ENCODE measurements at places on chromosomes 7 and 10.

- no peak for DNase-seq
Observed at GRCh38 chr7:86664486-86664885, 20.8 kb downstream of the GRM3 start.

GRCh38 chr10:11783558-11783865 is 39.6 kb upstream of the PROSER2 start:
- DNase-seq, result no peak

DNA sequence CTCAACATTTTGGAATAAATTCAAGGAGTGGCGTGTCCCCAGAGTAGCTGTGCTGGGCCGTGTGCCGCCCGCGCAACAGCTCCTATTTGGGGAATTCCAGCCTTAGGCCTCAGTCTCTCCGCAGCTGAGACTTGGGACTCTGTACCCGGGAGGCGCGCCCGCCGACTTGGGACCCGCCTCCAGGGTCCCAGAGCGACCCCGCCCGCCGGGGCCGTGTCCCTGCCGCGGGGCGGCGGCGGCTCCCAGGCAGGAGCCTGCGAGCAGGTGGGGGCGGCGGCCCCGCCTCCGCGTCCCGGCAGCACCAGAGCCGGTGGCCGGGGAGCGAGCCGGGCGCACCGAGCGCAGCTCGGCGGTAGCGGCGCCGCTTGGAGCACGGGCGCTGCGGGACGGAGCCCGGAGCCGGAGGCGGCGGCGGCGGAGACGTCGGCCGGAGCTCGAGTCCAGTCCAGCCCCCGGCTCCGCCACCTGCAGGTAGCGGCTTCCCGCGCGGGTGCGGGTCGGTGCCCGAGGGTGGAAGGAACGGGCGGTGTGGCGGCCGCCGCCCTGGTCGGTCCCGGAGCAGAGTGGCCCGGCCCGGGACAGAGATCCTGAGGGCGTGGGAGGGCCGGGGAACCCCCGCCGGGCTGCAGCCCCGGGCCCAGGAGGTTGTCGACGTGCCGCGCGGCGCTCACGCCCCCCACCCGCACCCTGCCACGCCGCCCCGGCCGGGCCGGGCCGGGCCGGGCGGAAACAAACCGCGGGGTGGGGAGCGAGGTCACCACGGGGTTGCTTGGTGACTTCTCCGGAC is at the start of gene WIPF3:
TSS of gene WIPF3 (plus strand) at position 301 of the 787 bp plus-strand sequence. CDS start 28,217 bp downstream, outside the sequence.
- DNase-seq, result no peak

DNA sequence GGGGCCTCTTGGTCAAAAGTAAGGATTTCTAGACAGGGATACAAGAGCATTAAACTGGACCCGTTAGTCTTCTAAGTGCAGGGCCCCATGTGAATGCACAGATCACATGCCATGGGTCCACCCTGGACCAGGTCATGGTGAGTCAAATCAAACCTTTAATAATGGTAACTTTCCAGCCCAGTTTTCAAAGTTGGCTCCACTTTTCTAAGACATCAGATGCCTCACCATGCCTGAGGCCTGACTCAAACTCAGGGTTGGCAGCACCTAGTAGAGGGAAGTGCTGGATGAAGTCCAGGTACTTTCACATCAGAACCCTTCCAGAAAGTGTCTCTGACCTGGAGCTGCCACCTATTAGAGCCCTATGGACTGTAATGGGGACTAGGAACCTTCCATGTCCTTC is 9.7 kb upstream of the SMIM30 start:
- no peak for DNase-seq

DNA sequence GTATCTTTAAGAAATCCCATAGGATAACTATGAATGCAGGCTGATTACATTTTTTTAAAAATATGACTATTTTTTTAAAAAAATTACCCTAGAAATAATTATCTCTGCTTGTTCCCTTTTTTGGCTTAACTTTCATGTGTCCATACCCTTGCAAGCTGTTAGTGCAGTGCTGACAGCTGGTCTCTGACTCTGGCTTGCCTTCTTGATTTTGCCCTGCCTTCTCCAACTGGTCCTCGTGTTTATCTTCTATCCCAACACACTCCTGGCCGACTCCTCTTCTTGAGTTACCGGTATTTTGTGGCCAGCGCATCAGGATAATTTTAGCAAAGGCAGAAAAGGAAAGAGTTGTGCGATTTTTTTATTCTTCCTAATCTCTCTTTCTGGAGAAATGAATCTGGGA is 111.7 kb upstream of the STARD3NL start:
- no peak for DNase-seq

GRCh38 chr10:17910125-17910789 is 41.5 kb upstream of the SLC39A12 start:
- no peak for DNase-seq

DNA sequence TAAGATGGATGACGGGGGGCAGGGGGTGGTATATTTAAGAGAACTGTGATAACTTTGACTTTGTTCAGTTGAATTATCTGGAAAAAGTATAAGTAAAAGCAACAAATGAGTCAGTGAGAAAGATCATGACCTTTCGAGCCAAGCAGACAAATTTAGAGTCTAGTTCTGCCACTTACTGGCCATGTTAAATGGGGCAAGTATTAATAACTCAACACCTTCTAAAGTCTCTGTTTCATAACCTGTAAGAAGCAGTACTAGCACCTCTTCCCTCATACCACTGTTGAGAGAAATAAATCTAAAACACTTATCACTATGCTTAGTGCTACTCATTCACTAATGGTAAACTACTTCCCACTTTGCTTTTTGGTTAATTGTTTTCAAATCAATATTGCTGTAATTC is 604.4 kb upstream of the LRRN3 start:
- no peak for DNase-seq

- no peak for DNase-seq
Observed at GRCh38 chr7:121187676-121188075, 141.1 kb upstream of the WNT16 start.

- no peak for DNase-seq
Observed at GRCh38 chr10:61448091-61448490, 5.1 kb downstream of the TMEM26 start.

DNA sequence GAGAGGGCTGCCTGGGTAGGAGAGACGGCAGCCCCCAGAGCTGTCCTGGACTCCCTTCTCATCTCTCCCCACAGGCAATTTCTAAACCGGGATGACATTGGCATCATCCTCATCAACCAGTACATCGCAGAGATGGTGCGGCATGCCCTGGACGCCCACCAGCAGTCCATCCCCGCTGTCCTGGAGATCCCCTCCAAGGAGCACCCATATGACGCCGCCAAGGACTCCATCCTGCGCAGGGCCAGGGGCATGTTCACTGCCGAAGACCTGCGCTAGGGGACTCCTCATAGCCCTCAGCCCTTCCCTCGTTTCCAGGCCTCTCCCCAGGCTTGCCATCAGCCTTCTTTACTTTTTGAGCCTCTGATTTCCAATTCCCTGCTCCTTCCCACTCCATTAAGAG is 2.6 kb downstream of the ATP6V1F start:
- no peak for DNase-seq

- DNase-seq, result no peak
Observed at GRCh38 chr7:135753616-135754413, 5.2 kb upstream of the FAM180A start.

- DNase-seq, result no peak
Observed at GRCh38 chr7:26153241-26153822, 1.3 kb downstream of the NFE2L3 start.

DNA sequence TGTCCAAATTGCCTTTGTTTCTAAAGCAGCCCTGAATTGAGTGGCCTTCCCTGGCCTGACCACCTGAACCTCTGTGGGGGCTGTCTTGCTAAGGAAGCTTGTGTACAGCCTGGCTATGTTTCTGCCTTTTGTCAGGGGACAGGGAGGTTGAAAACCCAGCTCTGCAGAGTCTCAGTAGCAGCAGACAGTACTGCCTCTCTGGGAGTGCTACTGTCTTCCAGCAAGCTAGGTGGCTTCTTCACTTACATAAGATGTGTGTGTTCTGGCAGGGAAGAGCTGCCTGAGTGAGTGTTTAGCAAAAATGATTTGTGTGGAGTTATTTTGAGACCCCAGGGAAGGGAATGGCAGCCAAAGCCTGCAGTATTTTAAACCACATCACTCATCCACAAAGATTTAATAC is 57.4 kb downstream of the LRRC4 start:
- no peak for DNase-seq

DNA sequence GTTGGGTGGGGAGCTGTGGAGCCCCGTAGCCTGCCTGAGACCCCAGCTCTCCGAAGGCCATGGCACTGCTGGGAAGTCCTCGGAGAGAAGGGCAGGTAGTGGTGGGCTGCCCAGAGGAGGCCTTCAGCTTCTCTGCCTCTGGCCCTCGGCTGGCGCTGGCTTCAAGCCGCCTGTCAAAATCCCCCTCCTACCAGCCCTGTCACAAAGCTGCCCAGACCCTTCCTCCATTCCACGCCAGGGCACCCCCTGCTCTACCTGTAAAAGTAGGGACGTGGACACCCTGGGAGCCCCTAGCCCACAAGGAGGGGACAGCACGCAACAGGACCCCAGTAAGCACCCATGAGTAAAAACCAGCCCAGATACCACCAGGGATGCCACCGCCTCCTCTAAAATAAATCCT is 31.6 kb downstream of the MAD1L1 start:
- no peak for DNase-seq

DNA sequence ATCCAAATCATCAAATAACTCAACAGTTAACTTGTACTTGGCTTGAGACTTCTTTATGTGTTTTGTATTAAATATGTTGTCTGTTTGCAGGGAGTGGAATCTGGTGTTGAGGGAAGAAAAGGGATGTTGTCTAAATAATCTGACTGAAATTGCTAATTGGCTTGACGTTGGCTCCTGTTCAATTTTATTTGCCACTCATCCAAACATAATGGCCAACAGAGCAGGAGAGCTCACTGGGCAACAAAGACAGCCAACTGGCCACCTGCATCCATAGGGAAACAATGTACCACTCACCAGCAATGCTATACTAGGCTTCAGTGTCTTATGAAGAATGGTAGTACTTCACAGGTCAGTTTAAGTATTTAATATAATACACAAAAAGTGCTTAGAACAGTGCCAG is 80.5 kb downstream of the FAM13C start:
- no peak for DNase-seq

GRCh38 chr10:70845256-70845655 is 29.5 kb downstream of the SGPL1 start:
- no peak for DNase-seq

DNA sequence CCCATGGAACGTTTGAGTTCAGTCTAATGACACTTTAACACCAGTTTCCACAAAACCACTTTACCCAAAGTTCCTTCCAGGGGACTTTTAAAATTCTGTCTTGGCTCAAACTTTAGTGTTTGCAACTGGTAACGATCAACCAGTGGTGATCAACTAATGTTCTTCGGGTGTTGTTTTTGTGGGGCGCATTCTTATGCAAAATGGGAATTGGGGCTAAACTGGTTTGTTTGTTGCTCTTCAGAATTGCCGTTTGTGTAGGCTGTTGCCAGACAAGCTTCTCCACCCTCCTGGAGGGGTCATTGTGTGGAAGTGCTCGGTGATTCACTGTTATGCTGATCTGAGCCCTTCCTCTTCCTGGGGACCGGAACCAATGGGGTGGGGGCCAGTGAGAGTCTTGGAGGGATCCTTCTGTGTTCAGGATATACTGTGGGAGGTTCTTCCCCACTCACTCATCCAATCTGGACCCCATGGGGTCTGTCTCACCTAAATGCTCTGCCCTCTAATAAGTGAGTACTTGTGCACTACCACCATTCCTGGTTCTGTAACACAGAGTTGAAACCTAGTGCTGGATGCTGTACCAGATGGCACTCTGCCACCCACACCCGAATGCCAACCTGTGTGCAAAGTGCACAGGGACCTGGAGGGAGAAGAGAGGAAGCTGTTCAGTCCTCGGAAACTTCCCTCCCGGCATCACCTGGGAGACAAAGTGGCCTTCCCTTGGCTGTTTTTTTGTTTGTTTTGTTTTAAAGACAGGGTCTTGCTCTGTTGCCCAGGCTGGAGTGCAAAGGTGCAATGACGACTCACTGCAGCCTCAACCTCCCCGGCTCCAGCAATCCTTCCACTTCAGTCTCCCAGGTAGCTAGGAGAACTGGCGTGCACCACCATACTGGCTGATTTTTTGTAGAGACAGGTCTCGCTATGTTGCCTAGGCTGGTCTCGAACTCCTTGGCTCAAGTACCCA is 2.1 kb downstream of the NFE2L3 start:
- no peak for DNase-seq

GRCh38 chr10:97255512-97256293 is 36.7 kb downstream of the ARHGAP19 start:
- DNase-seq, result no peak

GRCh38 chr7:6375348-6376101 is 72.2 kb downstream of the DAGLB start:
- no peak for DNase-seq

DNA sequence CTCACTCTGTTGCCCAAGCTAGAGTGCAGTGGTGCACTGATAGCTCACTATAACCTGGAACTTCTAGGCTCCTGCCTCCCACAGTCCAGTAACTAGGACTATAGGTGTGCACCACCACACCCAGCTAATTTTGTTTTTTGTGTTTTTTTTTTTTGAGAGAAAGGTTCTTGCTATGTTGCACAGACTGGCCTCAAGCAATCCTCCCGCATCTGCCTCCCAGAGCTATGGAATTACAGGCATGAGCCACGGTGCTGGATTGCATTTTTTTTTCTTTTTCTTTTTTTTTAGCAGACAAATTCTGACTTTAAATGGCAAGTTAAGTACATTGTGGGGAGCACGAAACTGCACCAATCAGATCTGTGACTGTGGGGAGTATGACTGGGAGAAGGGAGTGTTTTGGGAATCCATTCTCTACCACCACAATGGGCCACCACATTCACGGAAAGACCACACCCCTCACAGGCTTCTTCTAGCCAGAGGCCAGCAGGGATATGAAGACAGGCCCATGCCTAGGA is 58.1 kb upstream of the MSMB start:
- DNase-seq, result no peak

GRCh38 chr10:51397695-51398094 is 301.7 kb downstream of the CSTF2T start:
- no peak for DNase-seq

- DNase-seq, result no peak
Observed at GRCh38 chr7:132279718-132280117, 296.6 kb downstream of the PLXNA4 start.

- no peak for DNase-seq
Observed at GRCh38 chr7:23472046-23472445, 1.8 kb upstream of the IGF2BP3 start.

DNA sequence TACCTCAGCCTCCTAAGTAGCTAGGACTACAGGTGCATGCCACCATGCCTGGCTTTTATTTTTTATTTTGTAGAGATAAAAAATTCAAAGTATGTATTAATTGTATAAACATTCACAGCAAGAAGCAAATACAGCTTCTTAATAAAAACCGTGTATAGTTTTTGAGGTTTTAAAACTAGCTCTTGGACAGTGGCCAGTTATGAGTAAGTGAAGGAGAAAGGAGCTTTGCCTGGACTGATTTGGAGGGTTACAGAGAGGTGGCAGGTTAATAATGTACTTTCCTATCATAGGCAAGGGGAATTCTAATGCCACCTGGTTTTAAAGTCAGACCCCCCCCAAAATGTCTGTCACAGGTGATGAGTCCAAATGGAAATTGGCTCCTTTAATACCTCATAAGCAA is 43.4 kb downstream of the ZNRF2 start:
- DNase-seq, result no peak

- DNase-seq, result no peak
Observed at GRCh38 chr10:132407243-132407746, 10.3 kb downstream of the PWWP2B start.

- DNase-seq, result no peak
Observed at GRCh38 chr10:5828725-5829124, 15.5 kb upstream of the GDI2 start.

Measured in cortex of kidney (tissue), 1 donor.